ENCODE measurements at places on chromosomes 4 and X.

DNA sequence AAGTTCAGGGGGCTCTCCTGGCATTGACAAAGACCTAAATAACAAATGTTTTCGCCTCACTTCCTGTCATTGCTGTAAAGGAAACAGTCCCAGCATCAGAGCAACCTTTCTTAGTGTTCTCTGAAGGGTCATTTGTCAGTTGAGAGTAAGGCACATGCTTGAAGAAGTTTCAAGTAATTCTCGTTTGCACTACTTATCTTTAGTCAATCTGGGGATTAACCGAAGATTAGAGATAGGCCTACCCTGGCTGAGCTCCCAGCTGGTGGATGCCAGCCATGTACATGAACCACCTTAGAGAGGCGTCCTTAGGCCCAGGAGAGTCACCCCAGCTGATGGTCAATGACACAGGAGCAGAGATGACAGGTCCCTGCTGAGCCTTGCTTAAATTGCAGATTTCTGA is 189.9 kb upstream of the PGRMC2 start:
- no peak for DNase-seq

GRCh38 chr4:8272472-8273428 is 3.2 kb downstream of the HTRA3 start:
- DNase-seq, result no peak

DNA sequence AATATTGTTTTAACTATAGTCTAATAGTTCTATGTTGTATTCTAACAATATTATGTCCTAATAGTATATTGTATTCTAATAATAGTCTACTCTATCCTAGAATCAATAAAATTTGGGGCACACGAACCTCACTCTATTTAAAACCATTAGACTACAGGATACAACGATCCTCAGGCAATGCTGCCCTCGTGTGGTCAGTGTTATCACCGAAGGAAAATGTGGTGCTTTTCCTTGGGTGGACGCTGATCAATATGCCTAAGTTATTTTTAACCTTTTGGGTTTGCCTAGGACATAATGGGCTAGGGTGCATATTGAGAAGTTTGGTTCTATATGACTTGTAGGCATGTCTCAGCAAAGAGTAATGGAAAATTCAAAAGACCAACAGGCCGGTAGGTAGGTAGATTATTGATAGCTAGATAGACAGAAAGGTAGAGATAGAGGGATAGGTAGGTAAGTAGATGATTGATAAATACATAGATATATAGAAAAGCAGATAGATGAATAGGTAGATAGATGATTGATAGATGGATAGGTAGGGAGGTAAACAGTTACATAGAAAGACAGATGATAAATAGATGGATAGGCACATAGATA is 75.1 kb downstream of the PRKX start:
- no peak for DNase-seq

GRCh38 chr4:24130637-24131036 is 240.8 kb upstream of the PPARGC1A start:
- DNase-seq, result no peak

GRCh38 chr4:15444879-15445547 is 17.2 kb downstream of the C1QTNF7 start:
- no peak for DNase-seq

- no peak for DNase-seq
Observed at GRCh38 chr4:169033660-169034059, 23.6 kb upstream of the CBR4 start.

- DNase-seq, result no peak
Observed at GRCh38 chrX:9171841-9172463, 138.0 kb upstream of the FAM9B start.

DNA sequence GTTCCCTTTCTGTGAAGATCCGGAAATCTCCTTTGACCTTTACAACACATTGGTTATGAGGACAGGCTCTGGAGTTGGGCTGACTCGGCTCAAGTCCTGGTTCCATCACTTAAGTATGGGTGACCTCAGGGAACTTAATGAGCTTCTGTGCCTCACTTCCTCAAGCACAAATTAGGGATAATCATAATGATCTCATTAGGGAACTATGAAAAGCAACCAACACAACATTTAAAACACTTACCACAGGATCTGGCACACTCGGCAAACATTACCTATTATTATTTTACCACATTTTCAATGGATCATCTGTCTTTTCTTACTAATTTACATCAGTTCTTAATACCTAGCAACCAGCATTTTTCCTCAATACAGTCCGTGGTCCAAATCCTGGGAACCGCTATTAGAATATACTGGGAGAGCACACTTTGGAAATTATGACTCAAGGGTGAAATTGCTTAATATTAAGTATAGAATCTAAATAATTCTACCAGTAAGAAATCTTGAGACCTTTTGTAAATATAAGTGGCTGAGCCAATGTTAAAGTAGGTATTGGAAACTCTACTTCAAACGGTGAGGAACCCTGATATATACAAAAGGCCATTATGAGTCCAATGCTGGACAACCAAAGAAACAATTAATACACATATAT is 19.6 kb downstream of the ADGRA3 start:
- DNase-seq, result no peak

GRCh38 chr4:139762720-139763119 is 97.1 kb downstream of the MGST2 start:
- no peak for DNase-seq

GRCh38 chrX:39910651-39911050 is 187.1 kb downstream of the BCOR start:
- DNase-seq, result no peak

GRCh38 chr4:23881674-23882337 is 8.0 kb downstream of the PPARGC1A start:
- no peak for DNase-seq

- DNase-seq, result no peak
Observed at GRCh38 chrX:39922926-39923325, 174.8 kb downstream of the BCOR start.

- DNase-seq, result no peak
Observed at GRCh38 chrX:141220342-141221008, 21.8 kb downstream of the SPANXC start.

GRCh38 chr4:3805731-3806130 is 39.5 kb downstream of the ADRA2C start:
- DNase-seq, result no peak

DNA sequence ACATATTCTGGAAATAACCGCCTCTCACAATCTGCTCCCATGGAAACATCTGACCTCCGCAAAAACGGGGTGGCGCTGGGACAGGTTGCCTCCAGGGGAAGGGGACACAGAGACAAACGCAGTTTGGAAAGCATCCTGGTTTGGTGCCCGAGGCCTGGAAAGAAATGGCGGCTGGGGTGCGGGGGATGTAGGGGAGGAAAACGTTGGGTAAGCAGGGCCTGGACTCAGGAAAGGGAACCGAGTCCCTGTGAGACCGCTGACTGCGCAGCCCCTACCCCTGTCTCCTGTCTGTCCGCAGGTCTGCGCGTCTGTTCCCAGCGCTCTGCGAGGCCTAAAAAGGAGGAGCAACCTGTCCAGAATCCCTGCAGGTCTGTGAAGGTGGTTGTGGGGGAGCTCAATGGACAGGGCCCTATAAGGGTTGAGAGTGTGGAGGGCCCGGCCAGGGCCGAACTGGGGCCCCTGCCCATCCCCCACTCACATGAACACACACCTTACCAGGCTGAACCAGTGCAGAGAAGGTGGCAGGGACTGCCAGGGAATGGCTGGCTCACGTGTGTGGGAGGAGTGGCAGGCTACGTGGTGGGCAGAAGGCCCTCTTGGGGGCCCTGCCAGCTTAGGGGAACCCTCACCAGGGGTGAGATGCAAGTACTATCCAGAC is 672 bp downstream of the TCEAL3 start:
- no peak for DNase-seq

DNA sequence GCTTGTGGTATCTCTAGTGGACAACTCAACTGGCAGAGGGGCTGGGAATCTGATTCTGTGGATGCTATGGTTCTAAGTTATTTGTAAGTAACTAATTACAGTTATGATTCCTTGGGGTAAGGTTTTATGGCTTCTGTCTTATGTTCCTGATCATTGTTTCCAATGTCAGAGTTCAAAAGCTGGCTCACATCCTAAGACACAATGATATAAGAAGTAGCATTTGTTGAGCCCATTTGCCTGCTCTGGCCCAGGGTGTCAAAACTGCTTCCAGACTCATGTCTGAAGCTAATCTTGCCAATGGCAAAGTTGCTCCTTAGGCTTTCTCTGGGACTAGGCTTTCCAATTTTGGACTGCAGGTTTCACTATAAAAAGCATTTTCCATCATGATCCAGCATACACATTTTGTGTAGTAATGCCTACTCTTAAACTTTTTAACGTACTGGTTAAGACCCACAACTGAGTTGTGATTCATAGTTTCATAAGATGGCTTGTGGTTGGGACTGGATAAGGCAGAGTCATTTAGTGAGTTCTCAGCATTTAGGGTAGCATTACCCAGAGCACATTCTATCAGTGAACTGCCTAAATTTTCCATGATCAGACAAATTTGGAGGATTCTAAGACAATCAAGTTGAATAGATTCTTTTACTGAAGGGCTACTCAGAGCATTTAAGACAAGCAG is 50.0 kb downstream of the CCNI start:
- no peak for DNase-seq

- DNase-seq, result no peak
Observed at GRCh38 chr4:40731361-40731760, 18.4 kb upstream of the NSUN7 start.

GRCh38 chr4:3030566-3031356 is 43.6 kb downstream of the HTT-AS start:
- DNase-seq, result no peak

DNA sequence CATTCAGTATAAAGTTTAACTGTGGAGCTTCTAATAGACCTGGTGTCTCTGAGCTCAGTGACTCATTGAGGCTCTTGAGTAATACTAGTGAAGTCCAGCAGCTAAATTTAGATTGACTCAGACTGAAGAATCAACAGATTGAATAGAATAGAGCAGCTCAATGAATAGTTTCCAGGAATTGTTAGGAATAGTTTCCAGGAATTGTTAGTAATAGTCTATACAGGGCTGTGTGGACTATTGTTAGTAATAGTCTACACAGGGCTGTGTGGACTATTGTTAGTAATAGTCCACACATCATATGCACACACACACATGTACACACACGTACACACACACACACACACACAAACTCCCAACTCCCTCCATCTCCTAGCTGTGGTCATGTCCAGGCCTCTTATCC is 3.0 kb downstream of the GIMD1 start:
- no peak for DNase-seq

DNA sequence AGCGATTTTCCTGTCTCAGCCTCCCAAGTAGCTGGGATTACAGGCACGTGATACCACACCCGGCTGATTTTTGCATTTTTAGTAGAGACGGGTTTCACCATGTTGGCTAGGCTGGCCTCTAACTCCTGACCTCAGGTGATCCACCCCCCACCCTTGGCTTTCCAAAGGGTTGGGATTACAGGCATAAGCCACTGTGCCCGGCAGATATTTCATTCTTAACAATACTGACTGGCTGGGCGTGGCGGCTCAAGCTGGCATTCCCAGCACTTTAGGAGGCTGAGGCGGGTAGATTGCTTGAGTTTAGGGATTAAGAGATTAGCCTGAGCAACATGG is 1.3 kb downstream of the PQBP1 start:
- no peak for DNase-seq
